ENCODE measurements at places on chromosomes 7 and 10.

DNA sequence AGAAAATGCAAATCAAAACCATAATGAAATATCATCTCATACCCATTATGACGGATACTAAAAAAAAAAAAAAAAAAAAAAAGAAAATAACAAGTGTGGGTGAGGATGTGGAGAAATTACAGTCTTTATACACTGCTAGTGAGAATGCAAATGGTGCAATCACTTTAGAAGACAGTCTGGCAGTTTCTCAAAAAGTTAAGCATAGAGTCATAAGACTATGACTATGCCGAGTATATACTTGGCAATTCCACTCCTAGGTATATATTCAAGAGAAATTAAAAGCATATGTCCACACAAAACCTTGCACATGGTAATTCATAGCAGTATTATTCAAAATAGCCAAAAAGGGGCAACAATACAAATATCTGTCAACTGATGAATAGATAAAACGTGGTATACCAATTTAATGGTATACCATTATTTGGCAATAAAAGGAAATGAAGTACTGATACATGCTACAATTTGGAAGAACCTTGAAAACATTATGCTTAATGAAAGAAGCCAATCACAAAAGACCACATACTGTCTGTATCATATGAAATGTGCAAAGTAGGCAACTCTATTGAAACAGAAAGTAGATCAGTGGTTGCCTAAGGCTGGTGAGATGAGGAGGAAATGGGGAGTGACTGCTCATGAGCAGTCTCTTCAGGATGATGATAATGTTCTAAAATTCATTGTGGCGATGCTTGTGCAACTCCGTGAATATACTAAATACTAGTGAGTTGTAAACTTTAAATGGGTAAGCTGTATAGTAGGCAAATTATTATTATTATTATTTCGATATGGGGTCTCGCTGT, 90.1 kb upstream of the NANOS1 start:
- DNase-seq: no peak
- no peaks in the 10 kb centered on the region for H3K36me3 ChIP-seq
- no peak overlapping the region for H3K27ac ChIP-seq
- H3K4me3 ChIP-seq: no peak overlapping the region

GRCh38 chr10:113322843-113323242, 230.0 kb upstream of the HABP2 start:
- H3K4me1 ChIP-seq: no peaks in the 10 kb centered on the region
- H3K27ac ChIP-seq: no peak overlapping the region
- H3K36me3 ChIP-seq: no peaks in the 10 kb centered on the region
- DNase-seq: no peak
- H3K27me3 ChIP-seq: no peaks in the 10 kb centered on the region

DNA sequence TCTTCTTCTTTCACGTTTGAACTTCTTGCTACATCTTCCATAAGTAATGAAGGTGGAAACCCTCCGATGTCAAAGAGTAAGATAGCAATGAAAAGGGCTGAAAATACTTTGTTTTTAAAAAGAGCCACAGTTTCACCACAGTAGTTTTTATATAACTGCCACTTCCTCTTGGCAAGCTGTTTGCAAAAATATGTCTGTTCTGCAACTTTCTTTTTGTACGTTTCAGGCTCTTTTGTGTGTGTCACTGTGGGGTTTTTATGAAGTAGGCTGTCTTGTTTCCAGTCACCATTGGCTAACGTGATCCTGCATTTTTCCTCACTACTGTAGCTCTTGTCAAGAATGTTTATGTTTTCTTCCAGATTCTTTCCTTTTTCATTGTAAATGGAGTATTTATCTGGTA, 55.6 kb downstream of the SLC16A9 start:
- H3K4me3 ChIP-seq: no peak overlapping the region
- H3K36me3 ChIP-seq: no peaks in the 10 kb centered on the region
- H3K27me3 ChIP-seq: no peaks in the 10 kb centered on the region
- H3K4me1 ChIP-seq: no peaks in the 10 kb centered on the region

DNA sequence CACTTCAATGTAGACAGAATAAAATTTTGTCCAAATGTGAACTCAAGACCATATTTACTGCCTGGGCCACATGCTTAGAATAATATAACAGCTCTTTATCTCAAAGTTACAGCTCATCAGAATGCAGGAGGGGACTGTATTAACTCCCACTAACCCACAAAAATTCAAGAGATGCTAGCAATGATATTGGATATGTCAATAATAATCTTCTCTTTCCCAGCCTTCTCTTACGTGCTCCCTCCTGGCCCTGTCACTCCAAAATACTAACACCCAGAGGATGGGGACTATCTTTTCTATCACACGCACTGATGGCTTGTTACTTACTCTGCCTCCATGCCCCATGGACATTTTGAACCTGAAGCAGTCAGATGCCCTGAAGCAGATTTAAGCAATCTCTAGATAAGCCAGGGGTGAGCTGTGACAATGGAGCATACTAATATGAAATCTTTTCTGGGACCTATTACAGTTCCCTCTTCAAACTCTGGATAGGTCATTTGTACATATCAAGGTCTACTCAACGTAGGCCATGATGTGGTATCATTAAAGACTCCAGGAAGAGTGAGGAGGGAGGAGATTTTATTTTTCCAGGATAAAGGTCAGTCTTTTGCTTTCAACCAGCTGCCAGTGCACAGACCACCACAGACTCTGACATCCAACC, 803.0 kb downstream of the GRM8 start:
- no peaks in the 10 kb centered on the region for H3K27me3 ChIP-seq
- H3K36me3 ChIP-seq: no peaks in the 10 kb centered on the region
- H3K4me3 ChIP-seq: no peak overlapping the region

- no peak overlapping the region for H3K27ac ChIP-seq
- no peaks in the 10 kb centered on the region for H3K27me3 ChIP-seq
Measured at GRCh38 chr10:12180221-12180974, 15.3 kb downstream of the NUDT5 start.

- no peak overlapping the region for H3K27ac ChIP-seq
- peak; percentile 26 for DNase-seq
- no peaks in the 10 kb centered on the region for H3K36me3 ChIP-seq
- H3K27me3 ChIP-seq: no peaks in the 10 kb centered on the region
- no peaks in the 10 kb centered on the region for H3K4me1 ChIP-seq
- no peak overlapping the region for H3K4me3 ChIP-seq
Measured at GRCh38 chr10:6348096-6348874, 145.6 kb downstream of the PFKFB3 start.

DNA sequence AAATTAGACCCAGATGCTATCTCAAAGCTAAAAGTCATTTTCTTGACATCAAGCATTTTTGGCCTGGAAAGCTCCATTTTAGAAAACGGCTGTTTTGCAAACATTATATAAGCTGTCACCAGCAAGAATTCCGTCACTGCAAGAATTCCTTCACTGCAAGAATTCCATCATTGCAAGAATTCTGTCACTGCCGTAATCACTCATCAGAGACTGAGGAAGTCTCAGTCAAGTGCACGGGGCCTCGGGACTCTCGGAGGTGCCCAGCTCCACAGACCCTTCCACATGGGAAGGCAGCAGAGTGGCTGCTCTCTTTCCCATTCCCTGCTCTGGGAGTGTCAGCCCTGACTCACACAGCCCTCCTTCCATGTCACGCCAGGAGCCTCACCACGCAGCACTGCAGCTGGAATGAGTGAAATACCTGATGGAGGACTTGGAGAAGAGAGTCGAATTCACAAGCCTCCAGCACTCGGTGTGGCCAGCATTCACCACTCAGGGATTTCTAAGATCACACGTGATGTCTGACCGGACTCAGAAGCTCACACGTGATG, 168.3 kb downstream of the PTPRN2 start:
- no peak overlapping the region for H3K4me3 ChIP-seq
- no peak for DNase-seq
- H3K27ac ChIP-seq: no peak overlapping the region
- no peaks in the 10 kb centered on the region for H3K36me3 ChIP-seq
- no peaks in the 10 kb centered on the region for H3K27me3 ChIP-seq

DNA sequence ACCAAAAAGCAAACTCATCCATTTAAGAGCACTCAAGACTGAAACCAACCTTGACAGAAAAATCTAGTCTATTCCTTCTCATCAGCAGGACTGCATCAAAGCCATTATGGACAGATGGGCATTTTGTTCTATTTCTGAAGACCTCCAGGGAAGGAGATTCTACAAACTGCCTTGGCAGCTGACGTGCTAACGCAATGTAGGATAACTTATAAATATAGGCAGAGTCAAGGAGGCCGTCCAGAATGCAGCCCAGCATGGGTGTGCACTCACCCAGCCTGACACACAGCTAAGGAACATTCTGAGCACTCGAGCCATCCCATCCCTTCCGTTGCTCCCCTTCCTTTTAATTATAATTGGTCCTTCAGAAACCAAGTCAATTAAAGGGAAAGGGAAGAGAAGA, 25.3 kb upstream of the NEBL start:
- H3K27me3 ChIP-seq: no peaks in the 10 kb centered on the region
- no peak overlapping the region for H3K27ac ChIP-seq
- DNase-seq: no peak
- no peaks in the 10 kb centered on the region for H3K36me3 ChIP-seq

- no peaks in the 10 kb centered on the region for H3K4me1 ChIP-seq
- DNase-seq: no peak
- H3K36me3 ChIP-seq: no peaks in the 10 kb centered on the region
- no peak overlapping the region for H3K4me3 ChIP-seq
- H3K27me3 ChIP-seq: no peaks in the 10 kb centered on the region
- no peak overlapping the region for H3K27ac ChIP-seq
Measured at GRCh38 chr7:114784746-114785145, 137.1 kb upstream of the MDFIC start.

GRCh38 chr10:124619195-124619594, 125.0 kb downstream of the FAM53B start:
- H3K4me1 ChIP-seq: no peaks in the 10 kb centered on the region
- H3K27me3 ChIP-seq: no peaks in the 10 kb centered on the region
- peak; percentile 39 for DNase-seq
- H3K27ac ChIP-seq: no peak overlapping the region
- peaks cover 4% of the 10 kb centered on the region for H3K36me3 ChIP-seq
- H3K4me3 ChIP-seq: no peak overlapping the region

GRCh38 chr10:77686650-77687417, 49.2 kb upstream of the KCNMA1 start:
- H3K4me3 ChIP-seq: no peak overlapping the region
- DNase-seq: peak; percentile 8
- H3K36me3 ChIP-seq: no peaks in the 10 kb centered on the region

DNA sequence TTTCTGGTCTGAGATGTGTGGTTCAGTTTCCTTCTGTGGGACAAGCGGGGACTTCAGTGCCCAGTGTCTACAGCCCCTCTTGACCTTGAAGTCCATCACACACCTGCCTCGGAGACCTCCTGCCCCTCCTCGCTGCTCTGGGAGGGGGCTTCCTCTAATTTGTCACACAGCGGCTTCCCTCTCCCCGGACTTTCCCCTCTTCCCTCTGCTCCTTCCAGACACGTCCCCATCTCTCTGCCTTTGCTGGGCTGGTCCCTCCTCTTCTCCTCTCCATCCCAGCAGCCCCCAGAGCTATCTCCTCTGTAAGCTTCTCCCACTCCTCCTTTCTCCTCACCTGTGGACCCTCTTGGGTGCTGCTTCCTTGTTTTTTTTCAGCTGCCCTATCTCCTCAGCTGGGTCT, 122.2 kb upstream of the SORCS3 start:
- no peak overlapping the region for H3K27ac ChIP-seq
- no peak overlapping the region for H3K4me3 ChIP-seq
- no peaks in the 10 kb centered on the region for H3K27me3 ChIP-seq

DNA sequence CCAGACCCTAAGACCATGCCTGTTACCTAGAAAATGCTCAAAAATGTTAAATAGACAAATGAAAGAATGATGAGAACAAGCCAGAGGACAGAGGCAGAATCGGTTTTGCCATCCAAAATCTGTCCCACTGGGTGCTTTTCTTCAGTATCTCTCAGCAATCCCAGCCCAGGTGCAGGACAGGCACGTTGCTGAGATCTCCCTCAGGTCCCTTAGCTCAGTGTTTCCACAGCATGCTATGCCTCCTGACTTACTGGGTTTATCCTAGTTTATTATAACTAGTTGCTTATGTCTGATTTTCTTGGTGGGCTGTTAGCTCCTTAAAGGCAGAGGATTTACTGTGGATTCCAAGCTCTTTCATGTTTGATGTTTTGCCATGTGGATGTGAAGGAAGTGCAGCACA, 20.3 kb downstream of the CPED1 start:
- no peak overlapping the region for H3K4me3 ChIP-seq
- H3K4me1 ChIP-seq: no peaks in the 10 kb centered on the region
- no peaks in the 10 kb centered on the region for H3K27me3 ChIP-seq
- DNase-seq: no peak
- no peak overlapping the region for H3K27ac ChIP-seq
- H3K36me3 ChIP-seq: no peaks in the 10 kb centered on the region

GRCh38 chr7:152202056-152202455, 176.6 kb downstream of the GALNT11 start:
- no peaks in the 10 kb centered on the region for H3K36me3 ChIP-seq
- DNase-seq: no peak
- no peak overlapping the region for H3K4me3 ChIP-seq
- H3K27ac ChIP-seq: no peak overlapping the region
- H3K4me1 ChIP-seq: no peaks in the 10 kb centered on the region
- no peaks in the 10 kb centered on the region for H3K27me3 ChIP-seq

GRCh38 chr7:30980751-30981150, 17.0 kb downstream of the GHRHR start:
- no peaks in the 10 kb centered on the region for H3K36me3 ChIP-seq
- no peak overlapping the region for H3K27ac ChIP-seq
- H3K4me3 ChIP-seq: no peak overlapping the region
- H3K4me1 ChIP-seq: no peaks in the 10 kb centered on the region
- H3K27me3 ChIP-seq: no peaks in the 10 kb centered on the region

DNA sequence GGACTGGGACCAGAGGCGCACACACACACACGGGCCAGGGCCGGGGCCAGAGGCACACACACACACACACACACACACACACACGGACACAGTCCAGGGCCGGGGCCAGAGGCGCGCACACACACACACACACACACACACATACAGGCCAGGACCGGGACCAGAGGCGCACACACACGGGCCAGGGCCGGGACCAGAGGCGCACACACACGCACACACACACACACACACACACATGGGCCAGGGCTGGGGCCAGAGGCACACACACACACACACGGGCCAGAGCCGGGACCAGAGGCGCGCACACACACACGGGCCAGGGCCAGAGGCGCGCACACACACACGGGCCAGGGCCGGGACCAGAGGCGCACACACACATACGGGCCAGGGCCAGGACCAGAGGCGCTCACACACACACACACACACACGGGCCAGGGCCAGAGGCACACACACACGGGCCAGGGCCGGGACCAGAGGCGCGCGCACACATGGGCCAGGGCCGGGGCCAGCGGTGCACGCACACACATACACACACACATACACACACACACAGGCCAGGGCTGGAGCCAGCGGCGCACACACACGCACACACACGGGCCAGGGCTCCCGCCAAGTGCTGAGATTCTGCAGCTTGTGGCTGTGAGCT, 268.8 kb downstream of the ELFN1 start:
- H3K27me3 ChIP-seq: no peaks in the 10 kb centered on the region
- no peak overlapping the region for H3K27ac ChIP-seq
- no peak for DNase-seq
- peak overlapping the region; percentile 19 for H3K4me3 ChIP-seq
- no peaks in the 10 kb centered on the region for H3K36me3 ChIP-seq

- H3K27ac ChIP-seq: no peak overlapping the region
- no peaks in the 10 kb centered on the region for H3K4me1 ChIP-seq
- H3K4me3 ChIP-seq: no peak overlapping the region
Measured at GRCh38 chr10:91006752-91007346, 86.0 kb upstream of the ANKRD1 start.
